OCI-LY7 (cell line): ENCODE measurements at places on chromosomes 7 and 10.

DNA sequence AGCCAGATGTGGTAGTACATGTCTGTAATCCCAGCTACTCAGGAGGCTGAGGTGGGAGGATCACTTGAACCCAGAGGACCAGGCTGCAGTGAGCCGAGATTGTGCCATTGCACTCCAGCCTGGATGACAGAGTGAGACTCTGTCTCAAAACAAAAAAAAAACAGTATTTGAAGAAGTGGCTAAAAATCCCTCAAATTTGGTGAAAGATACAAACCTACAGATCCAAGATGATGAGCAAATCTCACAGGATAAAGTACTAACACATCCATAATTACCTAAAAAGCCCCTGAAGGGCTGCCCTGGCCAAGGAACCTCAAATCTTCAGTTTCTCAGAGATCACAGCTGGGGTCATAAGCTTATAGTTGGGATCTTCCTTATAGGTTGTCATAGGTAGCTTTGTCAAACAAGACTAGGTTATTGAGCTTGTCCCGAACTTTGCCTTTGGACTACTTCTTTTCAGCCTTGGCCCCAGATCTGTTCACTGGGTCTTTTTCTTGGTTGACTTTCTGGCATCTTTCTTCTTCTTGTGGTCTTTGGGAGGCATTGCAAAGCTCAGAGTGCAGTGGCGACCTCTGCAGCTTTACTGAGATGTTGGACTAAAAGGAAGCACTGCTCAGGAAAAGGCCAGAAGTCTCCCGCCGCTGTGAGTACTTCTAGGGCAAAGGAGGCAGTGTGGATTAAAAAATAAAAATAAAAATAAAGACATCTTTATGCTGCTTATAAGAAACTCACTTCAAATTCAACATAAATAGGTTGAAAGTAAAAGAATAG, 28.6 kb upstream of the SAR1A start:
- DNase-seq = no peak

- no peak for DNase-seq
Measured at GRCh38 chr10:133012573-133013359, 70.4 kb upstream of the CFAP46 start.

DNA sequence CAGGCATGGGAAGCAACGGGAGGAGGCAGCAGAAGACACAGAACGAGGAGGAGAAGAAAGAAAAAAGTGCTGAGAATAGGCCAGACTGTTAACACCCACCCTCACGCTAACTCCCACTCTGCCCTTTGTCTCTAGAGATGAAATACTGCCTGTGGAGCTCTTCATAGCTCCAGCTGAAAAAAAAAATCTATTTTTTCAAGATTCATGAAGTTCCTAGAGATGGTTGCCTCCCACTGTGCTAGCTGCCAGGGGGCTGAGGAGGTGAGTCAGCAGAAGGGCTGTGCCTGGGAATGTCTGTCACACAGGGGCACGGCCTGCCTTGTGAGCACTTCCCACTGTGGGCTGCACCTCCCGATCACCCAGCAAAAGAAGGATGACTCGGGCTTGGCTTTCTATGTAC, 144.5 kb downstream of the RNF216 start:
- DNase-seq = no peak

GRCh38 chr7:151313857-151314256, 27.8 kb upstream of the NUB1 start:
- no peak for DNase-seq

DNA sequence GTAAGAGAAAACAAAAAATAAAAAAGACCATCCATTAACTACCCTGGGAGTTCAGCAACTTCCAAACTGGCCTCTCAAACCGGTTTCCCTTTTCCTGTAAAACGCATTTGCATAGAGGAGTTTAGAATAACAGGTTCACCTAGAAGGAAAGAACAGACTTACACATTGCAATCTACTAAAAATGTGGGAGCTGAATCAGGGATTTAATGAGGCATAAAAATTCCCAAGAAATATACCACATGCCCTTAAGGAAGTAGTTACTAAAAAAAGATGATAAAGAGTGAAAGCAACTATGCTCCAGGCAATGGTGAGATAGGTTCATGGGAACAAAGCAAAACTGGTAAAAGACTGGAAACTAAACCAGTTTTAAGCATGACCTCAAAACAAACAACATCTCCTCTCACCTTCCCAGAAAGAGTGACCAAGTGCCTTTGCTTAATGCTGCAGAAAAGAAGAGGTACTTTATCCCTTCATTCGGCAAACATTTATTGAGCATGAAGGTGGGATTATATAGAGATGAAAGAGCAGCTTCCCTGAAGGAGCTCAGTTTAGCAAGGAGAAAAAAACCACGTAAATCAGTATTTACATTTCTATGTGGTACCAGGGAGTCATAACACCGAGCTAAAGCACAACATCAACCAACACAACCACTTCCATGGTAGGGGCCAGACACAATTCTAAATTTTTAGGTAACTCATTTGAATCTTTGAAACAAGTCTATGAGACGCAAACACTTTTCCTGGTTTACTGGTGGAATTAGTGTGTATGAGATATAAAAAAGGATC, 152.8 kb downstream of the SGMS1 start:
- no peak for DNase-seq

GRCh38 chr7:22280031-22280430, 76.9 kb downstream of the RAPGEF5 start:
- DNase-seq = no peak

DNA sequence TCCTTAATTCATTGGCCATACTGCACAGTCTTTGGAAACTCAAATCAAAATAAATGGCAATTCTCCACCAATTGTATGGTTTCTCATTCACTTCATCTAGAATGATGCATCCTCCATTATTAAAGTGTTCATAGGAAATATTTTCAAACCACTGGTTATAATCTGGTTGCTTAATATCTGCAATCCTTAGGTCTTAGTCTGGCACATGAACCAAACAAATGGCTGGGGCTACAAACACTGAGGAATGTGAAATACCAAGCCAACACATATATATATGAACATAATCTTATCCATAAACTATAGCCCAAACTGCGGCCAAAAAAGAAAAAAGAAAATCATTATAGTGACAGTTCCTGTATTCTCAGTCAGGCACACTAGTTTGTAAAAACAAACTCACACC, 5.7 kb upstream of the MSS51 start:
- DNase-seq = no peak

- no peak for DNase-seq
Measured at GRCh38 chr7:72025381-72025960, 386.7 kb downstream of the CALN1 start.

DNA sequence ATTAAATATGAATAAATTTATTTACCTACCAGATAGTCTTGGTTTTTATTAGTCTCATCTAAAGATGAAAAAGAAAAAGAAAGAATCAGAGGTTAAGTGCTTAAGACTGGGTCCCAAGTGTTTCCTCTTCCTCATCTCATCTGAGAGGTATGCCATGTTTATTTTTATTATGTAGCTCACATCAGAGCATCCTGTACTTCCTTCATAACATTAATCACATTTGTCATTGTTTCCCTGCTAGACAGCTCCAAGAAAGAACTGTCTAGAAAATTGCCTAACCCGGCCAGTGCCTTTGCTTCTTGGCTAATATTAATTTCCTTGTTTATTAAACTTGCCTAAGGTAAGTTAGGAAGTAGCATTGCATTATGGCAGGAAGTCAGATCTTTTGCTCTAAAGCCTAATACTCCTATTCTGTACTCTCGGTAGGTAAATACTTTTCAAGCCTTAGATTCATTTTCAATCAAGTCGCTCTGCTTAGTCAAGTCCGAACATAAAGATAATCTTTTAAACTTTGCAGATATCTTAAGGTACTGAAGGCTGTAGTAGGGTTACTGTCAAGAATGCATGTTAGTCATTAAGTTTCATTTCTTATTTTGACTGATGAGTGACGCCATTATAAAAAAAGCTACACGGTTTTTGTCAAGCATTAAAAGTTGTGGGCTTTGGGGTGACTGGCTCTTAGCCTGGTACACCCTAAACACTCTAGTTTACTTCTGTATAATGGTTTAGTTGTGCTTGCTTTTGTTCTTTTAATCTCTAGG, 47.4 kb downstream of the ZMYND11 start:
- no peak for DNase-seq

DNA sequence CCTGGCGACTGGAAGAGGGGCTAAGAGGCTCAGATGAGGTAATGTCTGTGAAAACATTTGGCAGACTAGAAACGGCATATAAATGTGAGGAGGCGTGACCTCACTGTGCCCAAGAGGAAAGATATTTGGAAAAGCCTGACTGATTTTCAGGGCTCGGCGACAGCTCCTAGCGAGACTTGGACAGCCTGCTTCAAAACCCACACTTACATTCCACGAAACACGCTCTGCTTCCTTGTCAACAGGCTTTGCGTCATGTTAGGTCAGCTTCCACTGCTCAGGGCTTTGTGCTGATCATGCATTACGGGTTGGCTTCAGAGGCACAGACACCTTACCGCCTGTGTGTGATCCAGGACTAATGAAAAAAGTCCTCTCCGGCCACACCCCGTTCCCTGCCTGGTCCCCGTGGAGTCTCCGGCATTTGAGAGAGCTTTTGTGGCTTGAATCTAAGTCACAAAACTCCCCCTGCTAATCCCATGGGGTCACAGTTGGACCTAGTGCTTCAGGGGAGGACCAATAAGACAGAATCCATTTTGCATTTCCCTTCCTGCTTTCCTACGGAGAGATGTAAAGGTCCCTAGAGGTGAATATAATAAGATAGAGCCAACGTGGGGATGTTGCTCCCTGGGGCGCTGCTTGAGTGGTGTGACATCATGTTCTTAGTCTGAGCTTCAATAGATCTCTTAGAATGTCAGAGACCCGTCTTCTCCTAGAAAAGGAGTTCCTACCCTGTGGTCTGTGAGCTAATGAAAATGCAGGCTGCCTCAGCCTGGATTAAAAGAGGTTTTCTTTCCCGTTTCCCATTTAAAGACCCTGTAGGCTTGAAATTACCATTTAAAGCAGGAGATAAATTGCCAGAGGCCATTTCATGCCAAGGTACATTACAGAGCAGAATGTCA, 25.5 kb downstream of the FGFBP3 start:
- no peak for DNase-seq

DNA sequence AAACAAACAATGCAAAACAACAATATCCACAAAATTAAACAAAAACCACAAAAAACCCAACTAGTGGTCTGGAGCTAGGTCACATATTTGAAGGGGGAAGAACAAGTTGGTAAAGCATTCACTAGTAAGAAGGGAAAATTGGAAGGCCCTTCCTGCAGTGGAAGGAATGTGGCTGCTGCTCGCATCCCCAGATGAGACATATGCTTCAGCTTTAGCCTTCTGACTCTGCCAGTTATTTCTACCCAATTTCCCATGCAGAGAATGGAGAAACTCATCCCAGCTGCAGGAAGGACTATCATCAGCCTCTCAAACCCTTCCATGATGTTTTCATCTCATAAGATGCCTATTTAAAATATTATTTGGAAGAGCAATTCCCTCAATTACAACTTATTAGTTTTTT, 176.6 kb downstream of the BMPER start:
- no peak for DNase-seq

- no peak for DNase-seq
Measured at GRCh38 chr7:131532570-131533091, 23.8 kb downstream of the PODXL start.

DNA sequence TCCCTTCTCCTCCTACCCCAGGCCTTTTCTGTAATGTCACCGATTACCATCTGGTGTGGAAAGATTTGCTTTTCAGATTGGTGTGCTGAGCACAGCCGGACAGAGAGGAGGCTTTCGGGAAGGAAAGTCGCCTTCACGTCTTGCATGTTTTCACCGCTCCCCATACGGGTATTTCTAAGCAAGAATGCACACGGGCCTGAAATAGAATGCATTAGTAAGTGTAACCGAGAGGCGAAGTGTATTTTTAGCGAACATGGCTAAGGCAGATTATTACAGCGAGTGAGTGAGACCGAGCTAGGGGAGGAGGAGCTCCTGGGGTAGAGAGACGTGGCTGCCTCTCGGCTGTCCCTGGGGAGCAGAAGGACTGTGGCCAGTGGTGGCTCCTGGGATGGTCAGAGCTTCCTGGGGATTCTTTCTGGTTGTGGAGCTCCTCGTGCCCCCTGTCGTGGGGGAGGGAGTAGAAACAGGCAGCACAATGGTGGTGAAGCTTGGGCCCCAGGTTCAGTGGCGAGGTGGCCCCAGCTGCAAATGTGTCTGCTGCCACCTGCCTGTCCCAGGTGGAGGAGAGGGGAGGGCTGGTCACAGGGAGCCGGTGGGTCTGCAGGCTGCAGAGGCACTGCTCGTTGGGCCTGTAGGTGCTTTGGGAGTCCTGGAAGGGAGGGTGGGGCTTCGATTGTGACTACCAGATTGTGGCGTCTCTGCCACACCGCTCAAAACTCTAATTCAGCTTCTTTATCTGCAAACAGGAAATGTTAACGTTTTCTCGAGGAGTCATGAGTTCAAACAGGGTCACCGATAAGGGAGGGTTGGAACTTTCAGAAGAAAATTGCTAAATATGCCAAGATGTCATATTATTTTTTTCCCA, 135.8 kb downstream of the CAMK1D start:
- DNase-seq = peak; percentile 86

GRCh38 chr7:836429-836828, 4.2 kb downstream of the SUN1 start:
- no peak for DNase-seq

GRCh38 chr7:66964411-66964810, 31.0 kb downstream of the SBDS start:
- DNase-seq = no peak

GRCh38 chr7:76054123-76055120, 6.5 kb downstream of the MDH2 start:
- DNase-seq = no peak

DNA sequence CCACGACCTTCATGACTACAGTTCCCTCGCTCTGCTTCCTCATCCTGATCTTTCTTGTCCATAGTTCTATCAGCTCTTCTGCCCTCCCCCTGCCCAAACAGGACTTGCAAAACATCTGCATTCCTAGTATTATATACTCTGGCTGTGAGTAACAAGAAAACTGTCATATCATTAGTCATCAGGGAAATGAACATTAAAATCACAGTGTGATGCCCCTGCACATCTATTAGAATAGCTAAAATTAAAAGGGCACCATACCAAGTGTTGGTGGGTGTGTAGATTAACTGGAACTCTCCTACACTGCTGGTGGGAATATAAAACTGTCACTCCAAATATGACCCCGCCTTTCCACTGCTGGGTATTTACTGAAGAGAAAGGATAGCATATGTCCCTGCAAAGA, 141.8 kb downstream of the C7orf25 start:
- DNase-seq = no peak

- DNase-seq = no peak
Measured at GRCh38 chr7:151173386-151174245, 6.1 kb upstream of the GBX1 start.

- DNase-seq = no peak
Measured at GRCh38 chr10:119409906-119410305, 132.6 kb downstream of the RGS10 start.

- peak; percentile 65 for DNase-seq
Measured at GRCh38 chr7:139358541-139359365, 941 bp upstream of the LUC7L2 start.

DNA sequence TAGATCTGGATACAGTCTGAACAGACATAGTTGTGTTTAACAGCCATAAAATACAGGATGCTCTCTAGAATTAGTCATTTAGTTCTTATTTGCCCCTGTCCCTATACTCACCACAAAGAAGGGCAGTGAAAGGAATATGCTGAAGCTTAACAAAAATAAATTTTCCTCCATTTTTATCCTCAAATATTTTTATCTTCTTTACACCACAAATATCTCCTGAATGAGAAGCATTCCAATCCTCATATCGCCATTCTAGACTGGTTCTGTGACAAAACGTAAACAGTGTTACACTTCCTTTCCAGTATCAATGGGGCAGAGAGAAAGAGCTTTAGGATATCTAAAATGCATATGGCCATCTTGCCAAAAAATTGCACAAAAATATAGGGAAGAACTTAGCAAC, 1.6 kb downstream of the OR9A2 start:
- DNase-seq = no peak

- peak; percentile 92 for DNase-seq
Measured at GRCh38 chr10:7480742-7481367, 70.0 kb upstream of the SFMBT2 start.

- DNase-seq = no peak
Measured at GRCh38 chr7:7848246-7848645, 120.3 kb upstream of the GLCCI1 start.
